ENCODE measurements at places on chromosomes 2 and 18.

GRCh38 chr2:12320991-12321641 lies 395.6 kb upstream of the TRIB2 start:
- DNase-seq, result no peak

DNA sequence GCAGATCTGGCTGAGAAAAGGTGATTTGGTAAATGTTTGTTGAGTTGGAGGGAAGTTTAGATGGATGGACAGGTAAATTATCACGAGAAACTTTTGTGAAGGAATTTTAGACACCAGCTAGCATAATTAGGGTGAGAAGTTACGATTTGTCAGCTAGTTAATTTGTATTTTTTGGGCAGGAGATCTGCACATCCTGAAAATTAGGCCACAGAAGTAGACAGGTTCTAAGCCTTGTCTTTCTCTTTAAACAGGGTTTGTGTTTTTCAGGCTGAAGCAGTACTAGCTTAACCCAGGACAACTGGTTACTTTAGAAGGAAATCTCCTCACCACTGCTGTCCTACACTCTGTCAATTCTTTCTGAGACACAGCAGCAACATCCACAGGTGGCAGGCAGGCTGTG lies 49.1 kb downstream of the DDX1 start:
- no peak for DNase-seq

GRCh38 chr2:141055531-141055930 lies 1075.3 kb downstream of the LRP1B start:
- no peak for DNase-seq

DNA sequence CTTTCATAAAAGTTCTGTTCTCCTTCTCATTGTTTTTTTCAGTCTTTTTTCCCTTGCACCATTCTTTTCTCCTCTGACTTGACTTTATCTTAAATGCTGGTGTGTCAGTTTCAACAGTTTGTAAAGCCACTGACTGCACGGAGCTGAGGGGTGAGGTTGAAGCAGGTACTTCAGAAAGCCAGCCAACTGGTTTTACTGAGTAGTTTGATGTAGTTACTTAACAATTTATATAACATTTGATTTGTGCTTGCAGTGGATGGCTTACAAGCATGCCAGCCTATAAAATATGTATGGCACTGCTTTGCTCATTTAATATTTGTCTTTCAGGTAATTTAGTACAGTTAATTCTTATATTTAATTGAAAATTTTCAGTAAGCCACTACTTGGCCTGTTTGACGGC lies 55.4 kb downstream of the FAM171B start:
- DNase-seq, result no peak

DNA sequence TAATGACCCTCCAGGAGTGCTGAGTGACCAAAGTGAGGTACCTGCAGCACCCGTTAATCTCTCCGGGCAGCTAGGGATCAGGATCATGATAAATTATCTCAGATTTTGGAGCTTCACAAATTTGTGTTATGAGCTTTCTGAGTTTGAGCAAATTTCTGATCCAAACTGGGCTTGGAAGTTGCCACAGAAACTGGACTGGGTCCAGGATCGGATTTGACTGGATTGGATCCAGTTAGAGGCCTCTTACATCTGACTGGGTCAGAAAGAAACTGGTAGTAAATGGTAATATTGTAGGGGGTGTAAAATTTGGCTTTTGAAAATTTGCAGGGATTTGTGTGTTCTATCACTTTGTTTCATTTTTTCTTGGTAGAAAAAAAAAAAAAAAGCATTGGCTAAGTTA lies 19.7 kb upstream of the CAPN13 start:
- no peak for DNase-seq

DNA sequence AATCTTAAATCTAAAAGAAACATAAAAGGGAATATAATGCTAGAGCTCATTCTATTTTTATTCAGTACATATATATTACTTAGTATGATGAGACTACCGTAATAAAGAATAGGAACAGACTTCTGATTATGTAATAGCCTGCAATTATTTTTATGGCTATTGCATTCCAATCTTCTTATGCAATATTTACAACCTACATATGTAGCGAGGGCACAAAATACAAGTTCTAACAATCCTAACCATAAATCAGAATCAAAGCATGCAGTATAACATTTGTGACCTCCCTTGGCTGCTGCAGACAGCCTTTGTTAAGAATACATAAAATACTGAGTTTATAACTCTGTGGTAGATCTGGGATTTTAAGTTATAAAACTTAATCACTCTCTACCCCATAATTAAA lies 177.6 kb downstream of the BABAM2 start:
- no peak for DNase-seq

GRCh38 chr2:58984731-58985130 lies 743.6 kb upstream of the FANCL start:
- no peak for DNase-seq

GRCh38 chr18:28007841-28008240 lies 169.1 kb downstream of the CDH2 start:
- DNase-seq, result no peak

DNA sequence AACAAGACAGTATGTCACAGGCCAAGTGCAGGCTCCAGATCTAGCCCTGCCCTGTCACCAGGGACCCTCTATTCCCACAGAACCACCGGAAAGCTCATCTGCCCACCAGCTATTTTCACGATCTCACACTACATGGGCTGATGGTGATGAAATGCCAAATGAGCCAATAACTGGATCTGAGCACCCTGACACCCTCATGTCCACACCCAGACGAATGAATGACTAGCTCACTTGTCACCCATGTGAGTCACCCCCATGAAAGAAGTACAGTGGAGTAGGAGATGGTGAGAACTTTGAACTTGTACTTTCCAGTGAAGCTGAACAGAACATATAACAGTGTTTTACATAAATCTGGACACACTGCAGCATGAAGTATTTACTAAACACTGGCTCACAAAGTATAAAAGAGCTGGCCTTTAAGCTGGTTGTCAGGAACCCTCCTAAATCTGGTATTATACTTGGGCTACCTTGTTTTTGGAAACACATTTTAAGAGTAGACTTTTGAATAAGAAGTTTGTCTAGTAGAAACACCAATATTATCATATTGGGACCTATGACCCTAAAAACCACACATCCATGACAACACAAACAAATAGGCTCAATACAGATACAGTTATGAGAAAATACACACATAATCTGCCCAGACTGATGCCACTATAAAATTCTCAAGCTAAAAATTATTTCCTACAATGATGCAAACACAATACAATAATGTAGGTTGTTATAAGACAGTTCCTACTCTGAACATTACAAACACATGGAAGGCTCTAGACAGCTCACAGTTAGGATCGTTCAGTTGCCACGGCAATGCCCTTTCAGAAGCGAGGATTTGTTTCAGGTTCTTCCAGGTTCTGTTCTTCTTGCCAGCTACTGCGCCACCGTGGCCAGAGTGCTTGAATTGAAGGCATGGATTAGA lies 19.0 kb downstream of the INO80C start:
- DNase-seq, result no peak

DNA sequence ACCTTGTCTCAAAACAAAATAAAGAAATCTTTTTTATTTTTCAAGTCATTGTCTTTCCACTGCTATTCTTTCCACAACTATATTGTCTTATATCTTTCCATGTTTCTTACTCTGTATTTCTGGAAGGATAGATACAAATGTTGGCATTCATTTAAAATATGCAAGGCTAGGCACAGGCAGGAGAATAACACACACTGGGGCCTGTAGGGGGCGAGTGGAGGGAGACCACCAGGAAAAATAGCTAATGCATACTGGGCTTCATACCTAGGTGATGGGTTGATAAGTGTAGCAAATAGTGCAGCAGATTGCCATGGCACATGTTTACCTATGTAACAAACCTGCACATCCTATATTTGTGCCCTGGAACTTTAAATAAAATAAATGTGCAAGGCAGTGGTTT lies 9.6 kb downstream of the MRPL30 start:
- DNase-seq, result no peak

- no peak for DNase-seq
These were observed 9.3 kb downstream of the PROC start for GRCh38 chr2:127427376-127428056.

- DNase-seq, result no peak
These were observed 88.6 kb downstream of the KCTD18 start for GRCh38 chr2:200421270-200421669.

GRCh38 chr2:45578056-45578843 lies 32.8 kb downstream of the SRBD1 start:
- no peak for DNase-seq

- no peak for DNase-seq
These were observed 41.5 kb downstream of the SUCLG1 start for GRCh38 chr2:84417453-84418145.

- DNase-seq, result no peak
These were observed 4.3 kb downstream of the SOCS6 start for GRCh38 chr18:70293166-70293565.

DNA sequence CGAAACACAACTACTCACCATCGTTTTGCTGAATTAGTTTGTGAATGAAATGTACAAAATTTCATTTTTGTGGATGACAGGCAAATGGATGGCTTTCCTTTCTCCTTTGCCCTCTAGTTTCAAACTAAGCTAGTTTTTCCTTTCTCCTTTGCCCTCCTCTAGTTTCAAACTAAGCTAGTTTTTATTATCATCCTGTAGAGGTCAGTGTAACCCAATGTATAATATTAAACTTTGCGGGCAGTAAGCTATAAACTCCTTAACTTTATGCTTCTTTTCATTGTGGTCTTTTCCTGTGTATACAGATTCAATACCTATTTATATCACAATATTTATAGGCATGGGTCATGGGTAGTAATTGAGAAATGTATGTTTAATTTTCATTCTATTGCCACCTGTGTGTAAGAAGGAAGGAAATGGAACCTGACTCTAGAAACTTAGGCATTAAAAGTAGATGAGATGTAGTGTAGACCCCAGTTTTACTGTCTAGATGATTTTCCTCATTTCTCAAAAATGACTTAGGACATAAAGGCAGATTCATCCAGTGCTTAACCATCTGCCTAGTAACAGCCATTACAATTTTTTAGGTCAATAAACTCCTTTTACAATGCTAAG lies 58.1 kb downstream of the MAP3K19 start:
- DNase-seq, result no peak

DNA sequence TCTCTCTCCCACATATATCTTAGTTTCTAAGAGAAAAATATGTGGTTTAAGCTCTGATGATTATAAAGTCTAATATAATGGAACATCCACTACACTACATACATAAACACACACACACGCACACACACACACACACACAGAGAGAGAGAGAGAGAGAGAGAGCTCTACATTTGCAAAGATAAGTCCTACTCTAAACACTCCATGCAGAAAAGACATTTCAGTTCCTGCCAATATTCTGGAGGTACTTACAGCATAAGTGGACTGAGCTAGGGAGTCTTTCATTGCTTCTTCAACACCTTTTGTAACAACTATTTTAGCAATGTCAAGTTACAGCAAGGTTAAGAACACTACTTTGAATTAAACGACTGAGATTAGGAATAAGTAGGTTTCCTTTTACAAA lies 80.1 kb downstream of the FIGN start:
- no peak for DNase-seq

GRCh38 chr2:175152242-175152641 lies 15.8 kb downstream of the ATF2 start:
- no peak for DNase-seq

GRCh38 chr2:149017116-149017985 lies 21.1 kb upstream of the LYPD6B start:
- DNase-seq, result peak; percentile 7
